Stomach (tissue), 19 donors: ENCODE measurements at places on chromosomes 7 and 10. TPM values are rescaled to one million over a fixed set of nuclear protein-coding genes. Genes with fewer than 3 reads are reported as not detected.

Gene RPEL1
- total RNA-seq, result not detected

- no peaks in the 10 kb centered on the region for H3K36me3 ChIP-seq
- H3K27ac ChIP-seq, result peak overlapping the region; percentile 21
- no peak for DNase-seq
- no peaks in the 10 kb centered on the region for H3K27me3 ChIP-seq
- no peaks in the 10 kb centered on the region for H3K4me1 ChIP-seq
- no peak overlapping the region for H3K4me3 ChIP-seq
Measured at GRCh38 chr7:36138209-36138608, 14.8 kb upstream of the EEPD1 start.

GRCh38 chr7:116565981-116566380 lies 41.1 kb downstream of the CAV1 start:
- H3K4me1 ChIP-seq, result no peaks in the 10 kb centered on the region
- H3K4me3 ChIP-seq, result no peak overlapping the region
- H3K27ac ChIP-seq, result no peak overlapping the region
- no peak for DNase-seq
- H3K27me3 ChIP-seq, result no peaks in the 10 kb centered on the region

DNA sequence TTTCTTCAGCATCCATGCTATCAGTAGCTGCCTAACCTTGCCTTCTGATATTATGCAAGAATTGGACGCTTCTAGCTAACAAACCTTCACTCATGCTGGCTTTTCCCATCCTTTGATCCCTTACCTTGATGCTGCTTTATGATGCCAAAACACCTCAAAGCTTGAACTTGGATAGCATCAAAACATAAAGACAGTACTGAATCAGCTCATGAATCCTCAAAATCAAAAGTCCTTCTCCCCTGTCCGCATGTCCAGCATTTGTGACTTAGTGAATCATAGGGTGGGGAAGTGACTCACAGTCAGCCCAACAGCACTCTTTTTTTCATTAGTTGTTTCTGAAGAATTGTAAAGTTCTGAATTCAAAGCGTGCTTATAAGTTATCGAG lies 89.5 kb upstream of the PIK3CG start:
- peaks cover 14% of the 10 kb centered on the region for H3K4me1 ChIP-seq
- no peak overlapping the region for H3K4me3 ChIP-seq
- DNase-seq, result no peak
- H3K36me3 ChIP-seq, result no peaks in the 10 kb centered on the region
